ENCODE measurements at places on chromosomes 11 and 22.
A peak's percentile ranks its signal among the peaks of the same experiment; 100 is the strongest.

GRCh38 chr22:17655289-17655688, 16.7 kb downstream of the BCL2L13 start:
- DNase-seq, result no peak

DNA sequence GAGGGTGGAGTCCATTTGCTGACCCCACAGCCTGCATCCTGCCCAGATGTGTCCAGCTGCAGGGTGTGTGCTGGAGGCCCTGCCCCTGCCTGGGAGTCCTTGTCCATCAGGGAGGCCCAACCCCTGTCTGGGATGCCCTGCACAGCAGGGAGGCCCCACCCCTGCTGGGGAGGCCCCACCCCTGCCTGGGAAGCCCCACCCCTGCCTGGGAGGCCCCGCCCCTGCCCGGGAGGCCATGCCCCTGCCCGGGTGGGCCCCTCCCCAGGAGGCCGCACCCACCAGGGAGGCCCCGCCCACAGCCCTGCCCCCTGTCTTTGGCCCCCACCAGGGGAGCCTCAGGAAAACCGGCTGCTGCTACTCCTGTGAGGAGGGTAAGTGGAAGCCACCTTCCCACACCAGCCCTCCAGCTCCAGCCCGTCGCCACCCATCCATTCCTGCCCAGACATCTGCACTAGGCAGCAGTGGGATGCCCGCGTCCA, 37.2 kb downstream of the MUC5B start:
- DNase-seq, result peak; percentile 22

- no peak for DNase-seq
Observed at GRCh38 chr22:38569181-38569971, 607 bp downstream of the DMC1 start.

- DNase-seq, result no peak
Observed at GRCh38 chr11:106644824-106645223, 373.5 kb downstream of the GUCY1A2 start.

GRCh38 chr22:31969789-31970489, 25.6 kb downstream of the YWHAH start:
- DNase-seq, result peak; percentile 72

- no peak for DNase-seq
Observed at GRCh38 chr22:38935616-38936015, 21.8 kb upstream of the APOBEC3A start.

GRCh38 chr22:49204599-49205482, 622.8 kb downstream of the BRD1 start:
- no peak for DNase-seq

- DNase-seq, result no peak
Observed at GRCh38 chr11:129825380-129825779, 9.7 kb downstream of the TMEM45B start.

- no peak for DNase-seq
Observed at GRCh38 chr22:50507991-50508884, at the start of gene NCAPH2. Gene NCAPH2 (plus strand): TSS chr22:50508224. CDS start chr22:50508338, 114 bp downstream.

DNA sequence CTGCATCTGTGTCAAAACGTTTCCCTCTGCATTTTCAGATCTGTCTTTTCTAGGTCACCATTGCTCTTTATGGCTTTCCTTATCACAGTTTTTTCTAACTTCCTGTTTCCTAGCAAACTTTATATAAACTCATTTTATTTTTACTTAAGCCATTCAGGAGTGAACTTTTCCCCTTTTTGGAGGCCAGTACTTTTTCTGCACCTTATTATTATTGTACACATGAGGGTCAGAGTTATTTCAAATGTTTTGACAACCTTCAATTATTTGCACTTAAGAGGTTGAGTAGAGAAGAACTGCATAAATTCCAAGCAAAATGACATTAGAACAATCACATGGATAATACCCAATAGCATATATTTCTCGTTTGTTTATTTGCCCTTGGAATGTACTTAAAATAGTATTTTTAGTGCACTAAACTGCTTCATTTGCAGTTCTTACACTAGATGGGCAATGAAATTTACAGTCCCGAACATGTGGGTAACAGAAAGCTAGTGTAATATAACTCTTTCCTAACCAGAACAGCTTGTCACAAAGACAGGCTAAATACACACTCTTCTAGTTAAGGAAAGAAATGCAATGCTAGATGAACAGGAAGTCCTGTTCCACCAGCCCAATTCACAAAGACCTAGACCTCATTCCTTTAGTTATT, 79.5 kb downstream of the UBASH3B start:
- no peak for DNase-seq

DNA sequence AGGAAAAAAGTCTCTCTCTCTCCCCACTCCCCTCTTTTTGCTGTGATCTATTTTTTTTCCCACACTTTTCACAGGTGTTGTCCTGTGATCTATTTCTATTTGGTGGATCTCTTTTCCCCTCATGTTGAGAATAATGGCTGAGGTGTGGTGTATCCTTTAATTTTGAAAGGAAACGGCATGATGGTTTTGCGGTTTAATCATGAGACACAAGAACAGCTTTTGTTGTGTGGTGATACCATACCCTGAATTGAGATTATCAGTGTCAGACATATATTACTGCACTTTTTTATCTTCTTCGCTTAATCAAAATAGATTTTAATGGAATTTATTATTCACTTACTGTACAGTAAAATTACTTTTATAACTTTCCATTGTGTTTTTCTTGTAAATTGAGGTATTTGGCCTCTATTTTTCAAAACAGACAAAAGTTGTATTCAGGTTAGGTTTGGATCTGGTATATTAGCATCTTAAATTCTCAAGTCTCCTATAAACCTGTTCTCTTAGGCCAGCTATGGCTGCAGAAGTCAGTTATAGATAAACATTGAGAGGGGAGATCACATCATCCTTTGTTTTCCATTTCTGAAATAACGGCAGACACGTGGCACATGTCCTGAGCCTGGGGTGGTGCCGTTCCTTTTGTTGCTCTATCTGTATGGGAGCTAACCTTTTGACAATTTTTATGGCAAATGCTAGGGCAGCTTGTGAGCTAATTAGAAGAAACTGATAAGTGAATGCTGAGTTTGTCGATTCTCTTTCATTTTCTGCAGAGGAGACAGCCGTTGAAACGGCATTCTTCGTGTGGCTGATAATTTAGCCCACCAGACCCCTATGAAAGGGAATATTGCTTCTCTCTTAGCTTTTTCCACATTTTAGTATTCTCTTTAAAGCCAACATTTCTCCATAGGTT, 25.8 kb downstream of the NF2 start:
- DNase-seq, result no peak

DNA sequence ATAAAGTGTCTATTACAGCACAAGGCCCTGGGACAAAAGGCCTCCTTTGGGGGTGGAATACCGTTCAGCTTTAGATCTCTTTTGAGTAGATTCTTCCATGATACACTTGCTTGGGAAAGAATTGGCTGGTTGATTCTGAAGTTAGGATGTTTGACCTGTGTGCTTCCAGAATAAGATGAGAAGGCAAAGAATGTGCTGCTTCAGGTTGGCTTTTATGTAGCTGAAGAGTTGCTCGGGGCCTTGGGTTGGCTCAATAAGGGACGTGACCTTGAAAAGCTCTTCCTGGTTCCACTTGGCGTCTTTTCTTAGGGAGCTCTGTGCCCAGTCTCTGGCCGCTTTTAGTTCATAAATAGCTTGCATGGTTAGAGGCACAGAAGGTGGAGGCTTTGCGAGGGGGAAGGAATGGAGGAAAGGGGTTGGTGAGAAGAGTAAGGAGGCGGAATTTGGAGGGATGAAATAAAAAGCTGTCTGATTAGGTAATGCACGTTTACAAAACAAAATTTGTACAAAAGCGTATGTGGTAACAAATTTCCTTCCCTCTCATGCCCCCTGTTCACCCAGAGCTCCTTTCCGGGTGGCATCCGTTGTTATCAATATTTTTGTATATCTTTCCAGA, 4.2 kb upstream of the SORL1-AS1 start:
- DNase-seq, result no peak

DNA sequence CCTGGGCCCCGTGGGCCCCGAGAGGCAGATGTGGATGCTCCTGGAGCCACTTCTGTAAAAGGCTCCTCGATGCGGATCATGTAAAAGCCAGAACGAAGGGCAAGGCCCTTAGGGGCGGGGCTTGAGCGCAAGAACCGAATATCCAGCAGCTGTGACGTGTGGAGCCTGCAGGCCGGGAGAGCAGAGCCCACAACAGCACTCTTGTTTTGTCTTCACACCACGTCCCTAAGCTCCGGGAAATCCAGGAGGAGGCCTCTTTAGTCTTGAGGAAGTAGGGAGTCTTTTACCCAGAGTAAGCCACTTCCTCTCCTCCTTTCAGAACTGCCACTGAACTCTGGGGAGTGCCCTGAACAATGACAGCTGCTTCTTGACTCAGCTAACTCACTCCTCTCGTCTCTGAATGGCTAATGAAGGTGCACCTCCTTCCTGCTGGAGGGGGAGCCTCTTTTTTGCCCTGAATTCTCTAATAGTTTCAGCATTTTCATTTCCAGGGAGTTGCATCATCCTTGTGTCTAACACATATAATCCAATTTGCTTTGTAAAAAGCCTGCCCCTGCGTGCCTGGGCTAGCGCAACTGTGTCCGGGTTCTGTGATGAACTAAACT, 12.5 kb downstream of the L3MBTL2 start:
- peak; percentile 44 for DNase-seq

GRCh38 chr11:96396637-96397036, 6.8 kb downstream of the JRKL start:
- no peak for DNase-seq

DNA sequence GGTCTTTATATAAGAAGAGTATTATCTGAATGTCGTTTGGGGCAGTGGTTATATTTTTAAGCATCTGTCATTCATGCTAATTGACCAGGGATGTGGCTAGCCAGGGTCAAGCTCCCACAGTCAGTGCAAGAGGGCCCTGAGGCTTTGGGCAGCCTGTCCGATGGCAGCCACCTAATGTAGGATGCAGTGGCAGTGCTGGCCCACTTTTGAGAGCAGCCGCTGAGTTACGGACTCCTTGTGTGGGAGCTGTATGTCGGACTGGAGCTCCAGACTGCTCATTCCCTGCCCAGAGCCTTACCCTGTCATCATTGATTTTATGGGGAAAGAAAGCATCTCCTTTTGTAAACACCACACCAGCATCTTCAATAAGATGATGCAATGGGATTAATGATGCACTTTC, 99.5 kb downstream of the SYT9 start:
- DNase-seq, result no peak

DNA sequence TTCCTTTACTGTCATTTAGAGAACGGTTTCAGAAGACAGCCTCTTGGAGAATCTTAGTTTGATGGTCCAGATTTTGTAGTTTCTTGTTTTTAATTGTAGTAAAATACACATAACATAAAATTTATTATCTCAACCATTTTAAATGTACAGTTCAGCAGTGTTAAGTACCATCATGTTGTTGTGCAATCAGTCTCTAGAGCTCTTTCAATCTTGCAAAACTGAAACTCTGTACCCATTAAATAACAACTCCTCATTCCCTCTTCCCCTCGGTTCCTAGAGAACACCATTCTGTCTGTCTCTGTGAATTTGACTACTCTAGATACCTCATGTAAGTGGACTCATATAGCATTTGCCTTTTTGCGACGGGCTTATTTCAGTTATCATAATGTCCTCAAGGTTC, 69.8 kb downstream of the GRIK4 start:
- no peak for DNase-seq

DNA sequence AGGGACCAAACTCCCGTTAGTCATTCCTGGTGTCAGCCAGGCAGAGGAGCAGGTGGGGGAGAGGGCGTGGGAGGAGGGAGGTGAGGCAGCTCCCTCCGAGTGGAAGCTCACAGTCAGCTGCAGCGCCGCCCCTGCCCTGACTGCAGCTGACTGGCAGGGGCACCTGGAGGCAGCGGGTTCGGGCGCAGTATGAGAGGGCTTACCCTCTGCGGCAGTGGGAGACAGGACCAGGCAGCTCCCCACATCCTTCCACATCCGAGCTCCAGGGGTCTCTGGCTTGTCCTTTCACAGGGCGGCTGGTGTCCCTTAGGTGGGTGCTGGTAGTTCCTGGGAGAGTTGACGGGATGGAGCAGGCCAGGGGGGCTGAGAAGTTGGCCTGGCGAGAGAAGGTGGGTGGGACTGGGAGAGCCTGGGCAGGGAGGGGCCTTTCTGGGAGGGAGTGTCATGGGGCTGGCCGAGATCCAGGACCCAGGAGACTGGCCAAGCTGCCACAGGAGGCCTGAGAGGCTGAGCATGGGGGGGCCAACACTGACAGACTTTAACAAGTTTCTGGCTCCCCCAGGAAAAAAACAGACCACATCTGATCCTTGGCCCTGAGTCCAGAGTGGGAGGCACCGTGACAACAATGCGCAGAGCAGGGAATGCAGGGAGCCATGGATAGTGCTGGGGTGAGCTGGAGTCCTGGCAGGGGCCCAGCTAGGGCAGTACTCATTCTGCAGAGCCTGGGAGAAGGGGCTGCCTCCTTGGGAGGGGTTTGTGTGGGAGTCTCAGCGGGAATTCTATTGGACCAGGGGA, 4.9 kb downstream of the ADORA2A start:
- DNase-seq, result peak; percentile 38

GRCh38 chr11:116613206-116613875, 159.4 kb downstream of the BUD13 start:
- DNase-seq, result no peak

- DNase-seq, result no peak
Observed at GRCh38 chr22:45072322-45072903, 62.6 kb upstream of the PHF21B start.

DNA sequence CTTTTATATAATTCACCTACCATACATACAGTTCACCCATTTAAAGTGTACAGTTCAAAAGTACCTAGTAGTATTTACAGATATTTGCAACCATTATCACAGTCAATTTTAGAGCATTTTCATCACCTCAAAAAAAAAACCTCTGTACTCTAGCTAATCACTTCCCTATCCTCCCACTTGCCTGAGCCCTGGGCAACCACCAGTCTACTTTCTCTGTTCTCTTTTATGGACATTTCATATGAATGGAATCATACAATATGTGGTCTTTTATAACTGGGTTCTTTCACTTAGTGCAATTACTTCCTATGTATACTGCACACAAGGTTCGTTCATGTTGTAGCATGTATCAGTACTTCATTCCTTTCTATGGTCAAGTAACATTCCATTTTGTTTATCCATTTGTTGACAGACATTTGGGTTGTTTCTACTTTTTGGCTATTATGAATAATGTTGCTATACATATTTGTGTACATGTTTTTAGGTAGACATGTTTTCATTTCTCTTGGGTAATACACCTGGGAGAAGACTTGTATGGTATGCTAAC, 17.8 kb upstream of the NEU3 start:
- DNase-seq, result no peak

- DNase-seq, result no peak
Observed at GRCh38 chr11:83024270-83024854, 47.3 kb downstream of the RAB30 start.

DNA sequence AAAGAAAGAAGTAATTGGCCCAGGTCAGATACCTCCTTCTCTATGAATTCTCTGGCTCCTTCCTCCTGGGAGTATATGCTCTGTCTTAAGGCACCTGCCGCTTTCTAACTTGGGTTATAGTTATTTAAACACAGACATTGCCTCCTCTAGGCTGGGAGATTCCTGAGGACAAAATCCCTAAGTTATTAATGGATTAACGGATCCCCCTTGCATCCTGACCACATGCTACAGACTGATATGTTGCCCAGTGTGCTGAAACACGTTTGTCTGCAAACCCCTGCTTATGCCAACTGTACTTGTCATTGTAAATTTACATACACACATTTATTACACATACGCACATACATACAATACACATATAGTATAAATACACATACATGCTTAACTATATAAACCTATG, 35.3 kb downstream of the PACSIN2 start:
- no peak for DNase-seq

GRCh38 chr11:20530942-20531703, 68.3 kb upstream of the SLC6A5 start:
- DNase-seq, result no peak

- no peak for DNase-seq
Observed at GRCh38 chr11:17791144-17791543, 56.6 kb downstream of the KCNC1 start.
